ENCODE measurements at places on chromosomes 13 and 19.
A peak's percentile ranks its signal among the peaks of the same experiment; 100 is the strongest.

GRCh38 chr13:74174810-74175209, 40.6 kb upstream of the KLF12 start:
- H3K27me3 ChIP-seq, result no peaks in the 10 kb centered on the region
- no peak for DNase-seq
- no peak overlapping the region for H3K4me3 ChIP-seq
- no peak overlapping the region for H3K27ac ChIP-seq
- H3K4me1 ChIP-seq, result no peaks in the 10 kb centered on the region

GRCh38 chr13:48236528-48237353, 3.7 kb downstream of the ITM2B start:
- DNase-seq, result no peak
- H3K27me3 ChIP-seq, result no peaks in the 10 kb centered on the region
- peaks cover 49% of the 10 kb centered on the region for H3K4me1 ChIP-seq
- H3K4me3 ChIP-seq, result peak overlapping the region; percentile 92
- H3K36me3 ChIP-seq, result peaks cover 8% of the 10 kb centered on the region

- no peak overlapping the region for H3K4me3 ChIP-seq
- H3K4me1 ChIP-seq, result no peaks in the 10 kb centered on the region
- peaks cover 27% of the 10 kb centered on the region for H3K27me3 ChIP-seq
- DNase-seq, result no peak
These were observed 153.0 kb upstream of the TMTC4 start for GRCh38 chr13:100827489-100828176.

GRCh38 chr19:52007451-52007805, 583 bp downstream of the ZNF615 start:
- no peak for DNase-seq
- H3K4me1 ChIP-seq, result peaks cover 7% of the 10 kb centered on the region
- peaks cover 8% of the 10 kb centered on the region for H3K36me3 ChIP-seq
- H3K4me3 ChIP-seq, result peak overlapping the region; percentile 92
- peak overlapping the region; percentile 85 for H3K27ac ChIP-seq
- H3K27me3 ChIP-seq, result no peaks in the 10 kb centered on the region

DNA sequence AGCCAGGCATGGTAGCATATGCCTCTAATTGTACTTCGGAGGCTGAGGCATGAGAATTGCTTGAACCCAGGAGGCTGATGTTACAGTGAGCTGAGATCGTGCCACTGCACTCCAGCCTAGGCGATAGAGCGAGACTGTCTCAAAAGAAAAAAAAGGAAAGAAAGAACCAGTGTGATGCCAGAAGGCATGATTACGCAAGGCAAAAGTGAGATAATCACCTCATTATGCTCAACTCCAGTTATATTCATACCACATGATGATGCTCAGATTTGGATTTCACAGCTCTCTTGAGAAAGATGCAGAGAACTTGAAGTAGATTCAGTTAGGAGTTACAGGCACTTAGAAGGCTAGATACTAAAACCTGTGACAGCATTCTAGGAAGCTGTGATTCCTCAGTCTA, 21.8 kb downstream of the RCBTB1 start:
- H3K4me3 ChIP-seq, result no peak overlapping the region
- H3K27ac ChIP-seq, result no peak overlapping the region
- peaks cover 7% of the 10 kb centered on the region for H3K36me3 ChIP-seq
- no peak for DNase-seq

DNA sequence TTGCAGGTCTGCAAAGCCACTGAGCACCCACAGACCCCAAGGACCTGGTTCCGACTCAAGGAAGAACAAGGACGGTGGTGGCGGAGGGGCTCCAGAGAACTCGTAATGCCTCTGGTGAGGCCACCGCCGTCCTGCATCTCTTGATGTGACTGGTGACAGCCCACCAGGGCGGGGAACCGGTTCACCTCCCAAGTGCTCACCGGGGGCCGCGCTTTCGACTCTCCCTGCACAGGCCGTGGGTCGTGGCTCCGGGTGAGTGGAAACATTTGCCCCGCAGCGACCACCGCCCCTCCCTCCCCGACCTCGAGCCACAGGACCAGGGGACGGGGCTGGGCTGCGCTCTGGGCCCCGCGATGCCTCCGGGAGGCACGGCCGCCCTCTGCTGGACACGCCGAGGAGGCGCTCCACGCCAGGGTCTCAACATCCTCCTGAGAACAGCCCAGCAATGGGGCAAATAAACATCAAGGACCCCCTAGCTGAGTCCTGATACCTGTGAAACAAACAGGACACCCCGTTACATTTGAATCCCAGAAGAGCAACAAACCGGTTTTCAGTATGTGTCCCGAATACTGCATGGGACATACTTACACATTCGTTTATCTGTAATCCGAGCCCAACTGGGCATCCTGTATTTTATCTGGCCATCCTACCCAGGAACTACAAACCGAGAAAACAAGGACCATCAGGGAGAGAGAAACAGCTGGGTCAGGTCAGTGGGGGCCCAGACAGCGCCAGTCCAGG, 3.9 kb upstream of the PLPP2 start:
- peaks cover 5% of the 10 kb centered on the region for H3K4me1 ChIP-seq
- DNase-seq, result peak; percentile 31
- H3K36me3 ChIP-seq, result no peaks in the 10 kb centered on the region
- peaks cover 39% of the 10 kb centered on the region for H3K27me3 ChIP-seq
- H3K27ac ChIP-seq, result no peak overlapping the region
- H3K4me3 ChIP-seq, result peak overlapping the region; percentile 31

DNA sequence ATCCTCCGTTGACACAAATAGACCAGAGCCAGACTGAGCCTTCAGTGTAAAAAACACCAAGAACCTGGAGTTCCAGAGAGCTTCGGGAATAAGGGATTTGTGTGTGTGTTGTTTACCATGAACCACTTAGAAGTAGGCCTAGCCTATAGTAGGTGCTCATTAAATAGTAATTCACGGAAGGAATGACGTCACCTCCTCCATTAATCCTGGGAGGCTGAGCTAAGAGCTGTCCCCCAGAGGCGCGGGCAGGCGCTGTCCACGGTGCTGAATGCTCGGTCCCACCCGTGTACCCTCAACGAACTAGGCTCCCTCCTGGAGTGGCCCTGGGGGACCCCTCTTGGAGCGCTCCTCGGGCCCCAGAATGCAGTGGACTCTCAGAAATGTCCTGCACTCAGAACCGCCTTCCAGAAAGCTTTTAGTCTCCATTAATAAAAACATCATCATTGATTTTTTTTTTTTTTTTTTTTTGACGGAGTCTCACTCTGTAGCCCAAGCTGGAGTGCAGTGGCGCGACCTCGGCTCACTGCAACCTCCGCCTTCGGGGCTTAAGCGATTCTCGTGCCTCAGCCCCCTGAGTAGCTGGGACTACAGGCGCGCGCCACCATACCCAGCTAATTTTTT, 6.5 kb downstream of the UNC13A start:
- no peak for DNase-seq
- peaks cover 12% of the 10 kb centered on the region for H3K4me1 ChIP-seq
- no peak overlapping the region for H3K27ac ChIP-seq

- no peak for DNase-seq
- H3K27me3 ChIP-seq, result peaks cover 30% of the 10 kb centered on the region
- H3K36me3 ChIP-seq, result peaks cover 2% of the 10 kb centered on the region
- no peak overlapping the region for H3K27ac ChIP-seq
- H3K4me1 ChIP-seq, result peaks cover 2% of the 10 kb centered on the region
These were observed 21.9 kb upstream of the USP12 start for GRCh38 chr13:27193496-27193895.

DNA sequence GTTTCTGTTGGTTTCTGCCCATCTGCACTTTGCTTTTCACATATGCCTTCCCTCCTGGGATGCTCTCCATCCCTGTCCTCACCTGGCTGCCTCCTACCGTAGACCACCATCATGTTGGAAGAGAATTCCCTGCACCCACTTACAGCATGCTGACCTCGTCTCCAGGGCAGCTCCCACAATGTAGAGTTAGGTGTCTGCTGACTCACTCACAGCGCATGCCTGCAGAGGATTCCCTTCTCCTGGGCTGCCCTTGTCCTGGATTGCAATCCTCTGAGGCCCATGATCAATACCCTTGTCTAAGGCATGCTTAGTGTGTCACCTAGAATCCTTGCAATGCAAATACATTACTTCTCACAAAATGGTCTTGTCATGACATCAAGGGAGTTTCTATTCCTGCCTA, 43.6 kb downstream of the STOML3 start:
- H3K4me1 ChIP-seq, result no peaks in the 10 kb centered on the region
- no peaks in the 10 kb centered on the region for H3K36me3 ChIP-seq
- H3K27ac ChIP-seq, result no peak overlapping the region

- peaks cover 2% of the 10 kb centered on the region for H3K36me3 ChIP-seq
- peaks cover 2% of the 10 kb centered on the region for H3K4me1 ChIP-seq
- no peak overlapping the region for H3K4me3 ChIP-seq
- H3K27ac ChIP-seq, result no peak overlapping the region
- H3K27me3 ChIP-seq, result peaks cover 3% of the 10 kb centered on the region
These were observed 90.2 kb downstream of the DNAJC15 start for GRCh38 chr13:43113603-43114002.

GRCh38 chr19:48325265-48325910, at the start of gene EMP3:
Gene EMP3, plus strand, starts transcription at chr19:48325552. Its CDS starts 1,293 bp downstream, at chr19:48326845.
- H3K27ac ChIP-seq, result peak within 1 kb of the TSS; percentile 100
- H3K4me3 ChIP-seq, result peak within 1 kb of the TSS; percentile 97
- H3K4me1 ChIP-seq, result peaks cover 67% of the 10 kb centered on the region
- H3K27me3 ChIP-seq, result no peaks in the 10 kb centered on the region
- peaks cover 3% of the 10 kb centered on the region for H3K36me3 ChIP-seq
- peak; percentile 70 for DNase-seq

DNA sequence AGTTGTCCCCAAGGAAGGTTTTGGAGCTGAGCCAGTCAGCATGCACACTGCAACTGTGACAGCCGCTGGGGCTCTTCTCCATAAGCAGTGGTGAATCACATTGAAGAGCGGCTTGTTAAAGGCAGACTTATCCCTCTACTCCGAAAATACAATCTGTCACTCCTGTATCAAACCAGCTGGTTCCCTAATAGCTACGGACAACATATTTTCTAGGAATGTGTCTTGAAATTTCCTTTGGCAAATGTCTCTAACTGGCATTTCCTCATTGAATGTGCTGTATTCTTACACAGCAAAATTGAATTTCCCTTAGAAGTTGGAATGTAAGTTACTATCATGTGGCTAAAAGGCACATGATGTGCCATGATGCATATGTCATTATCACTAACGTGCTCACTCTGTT, 104.0 kb upstream of the GPR12 start:
- no peak overlapping the region for H3K4me3 ChIP-seq
- peaks cover 20% of the 10 kb centered on the region for H3K27me3 ChIP-seq
- no peak overlapping the region for H3K27ac ChIP-seq
- no peak for DNase-seq
- peaks cover 5% of the 10 kb centered on the region for H3K36me3 ChIP-seq

DNA sequence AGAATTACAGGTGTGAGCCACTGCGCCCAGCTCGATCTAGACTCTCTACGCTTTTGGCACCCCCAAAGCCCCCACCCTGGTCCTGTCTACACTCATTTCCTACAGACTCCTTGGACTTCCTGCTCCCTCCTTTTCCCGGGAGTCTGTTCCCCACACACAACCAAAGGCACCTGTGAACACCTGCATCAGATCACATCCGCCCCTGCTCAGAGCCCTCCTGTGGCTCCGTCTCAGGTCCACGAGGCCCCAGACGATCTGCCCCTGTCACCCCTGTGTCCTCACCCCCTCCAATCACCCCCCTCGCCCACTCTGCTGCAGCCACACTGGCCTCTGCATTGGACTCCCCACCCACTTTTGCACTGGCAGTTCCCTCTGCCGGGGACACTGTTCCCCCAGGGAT, 12.4 kb upstream of the PAK4 start:
- H3K4me3 ChIP-seq, result no peak overlapping the region
- DNase-seq, result no peak
- no peak overlapping the region for H3K27ac ChIP-seq

DNA sequence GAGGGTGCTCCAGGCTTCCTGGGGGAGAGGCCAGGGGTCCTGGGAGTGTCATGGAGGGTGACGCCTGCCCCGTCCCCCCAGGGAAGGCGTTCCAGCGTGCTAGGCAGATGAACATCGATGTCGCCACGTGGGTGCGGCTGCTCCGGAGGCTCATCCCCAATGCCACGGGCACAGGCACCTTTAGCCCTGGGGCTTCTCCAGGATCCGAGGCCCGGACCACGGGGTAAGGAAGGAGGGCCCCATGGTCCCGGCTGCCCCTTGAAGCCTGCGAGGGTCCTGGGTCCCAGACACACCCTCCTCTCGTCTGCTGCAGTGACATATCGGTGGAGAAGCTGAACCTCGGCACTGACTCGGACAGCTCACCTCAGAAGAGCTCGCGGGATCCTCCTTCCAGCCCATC, 11.4 kb downstream of the PTGER1 start:
- no peak overlapping the region for H3K27ac ChIP-seq
- H3K4me3 ChIP-seq, result no peak overlapping the region
- peaks cover 7% of the 10 kb centered on the region for H3K36me3 ChIP-seq
- no peak for DNase-seq
- peaks cover 7% of the 10 kb centered on the region for H3K4me1 ChIP-seq

DNA sequence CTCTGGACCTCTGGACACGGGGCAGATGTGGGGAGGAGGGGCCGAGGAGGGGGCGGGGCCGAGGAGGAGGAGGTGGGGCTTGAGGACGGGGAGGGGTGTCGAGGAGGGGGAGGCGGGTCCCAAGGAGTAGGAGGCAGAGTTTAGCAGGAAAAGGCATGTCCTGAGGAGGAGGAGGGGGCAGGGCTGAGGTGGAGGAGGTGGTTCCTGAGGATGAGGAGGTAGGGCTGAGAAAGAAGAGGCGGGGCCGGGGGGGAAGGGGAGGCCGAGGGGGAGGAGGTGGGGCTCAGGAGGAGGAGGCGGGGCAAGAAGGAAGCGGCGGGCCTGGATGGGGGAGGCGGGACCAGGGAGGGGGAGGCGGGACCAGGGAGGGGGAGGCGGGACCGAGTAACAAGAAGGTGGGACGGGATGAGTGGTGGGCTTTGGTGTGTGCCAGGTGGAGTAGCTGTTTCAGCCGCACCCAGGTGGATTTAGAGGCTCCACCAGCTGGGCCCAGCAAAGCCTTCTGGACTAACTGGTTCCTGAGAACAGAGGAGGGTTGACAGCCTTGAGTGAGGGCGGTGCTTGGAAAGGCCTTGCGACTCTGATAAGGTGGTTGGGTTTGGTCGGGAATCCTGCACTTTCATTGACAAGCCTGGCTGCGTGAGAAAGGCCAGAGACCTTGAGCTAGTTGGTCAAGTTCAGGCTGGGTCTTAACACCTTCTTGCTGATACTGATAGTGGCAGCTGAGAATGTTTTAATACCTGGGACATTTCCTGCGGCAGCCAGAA, 7.7 kb downstream of the TECR start:
- H3K27me3 ChIP-seq, result no peaks in the 10 kb centered on the region
- no peaks in the 10 kb centered on the region for H3K36me3 ChIP-seq
- no peak overlapping the region for H3K4me3 ChIP-seq
- no peak for DNase-seq
- H3K4me1 ChIP-seq, result peaks cover 11% of the 10 kb centered on the region
- peak overlapping the region; percentile 19 for H3K27ac ChIP-seq

- H3K4me3 ChIP-seq, result no peak overlapping the region
- no peak for DNase-seq
- no peaks in the 10 kb centered on the region for H3K36me3 ChIP-seq
- H3K27ac ChIP-seq, result no peak overlapping the region
These were observed 60.7 kb downstream of the MCF2L start for GRCh38 chr13:113029487-113030258.

- peaks cover 6% of the 10 kb centered on the region for H3K4me1 ChIP-seq
- H3K4me3 ChIP-seq, result no peak overlapping the region
- H3K36me3 ChIP-seq, result peaks cover 7% of the 10 kb centered on the region
- no peak overlapping the region for H3K27ac ChIP-seq
- no peak for DNase-seq
These were observed 29.2 kb downstream of the TMTC4 start for GRCh38 chr13:100645382-100645781.

- H3K27me3 ChIP-seq, result peaks cover 10% of the 10 kb centered on the region
- DNase-seq, result no peak
- H3K4me3 ChIP-seq, result no peak overlapping the region
- no peaks in the 10 kb centered on the region for H3K4me1 ChIP-seq
These were observed 69.5 kb upstream of the FNDC3A start for GRCh38 chr13:48906200-48906599.
